CD4-positive, alpha-beta T cell treated with Interleukin-2 at 100 ng/mL for 4 hours (primary cell): ENCODE measurements at places on chromosomes 3 and 15.

DNA sequence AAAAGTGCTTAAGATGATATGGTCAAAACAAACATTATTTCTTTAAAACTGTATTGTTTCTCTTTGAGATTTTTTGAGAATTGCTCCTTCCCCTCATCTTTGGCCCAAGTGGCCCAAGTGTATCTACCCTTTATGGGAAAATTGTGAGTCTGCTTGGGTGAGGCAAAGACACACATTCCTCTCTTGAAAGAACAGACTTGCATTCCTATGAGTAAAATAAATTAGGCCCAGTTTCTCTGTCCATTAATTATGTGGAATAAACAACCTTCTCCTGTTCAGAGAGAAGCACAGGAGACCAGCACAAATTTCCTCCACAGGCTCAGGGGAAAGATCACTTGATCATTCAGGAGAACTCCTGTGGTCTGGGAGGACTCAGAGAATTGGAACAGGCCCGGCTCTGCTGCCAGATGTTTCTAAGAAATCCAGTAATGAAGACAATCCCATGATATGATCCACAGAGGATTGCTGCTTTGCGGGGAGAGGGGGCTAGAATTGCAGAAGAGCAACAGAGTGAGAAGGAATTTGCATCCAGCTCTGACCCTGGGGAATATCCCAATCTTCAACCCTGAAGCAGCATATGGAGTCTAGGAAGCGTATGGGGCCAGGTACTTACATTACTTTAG lies 53.8 kb upstream of the BOC start:
- no peak for DNase-seq

GRCh38 chr15:41813426-41813825 lies 14.5 kb upstream of the JMJD7 start:
- no peak for DNase-seq

- no peak for DNase-seq
These were observed 44.2 kb upstream of the ACP3 start for GRCh38 chr3:132273036-132273435.

GRCh38 chr15:73346735-73347312 lies 21.9 kb downstream of the HCN4 start:
- DNase-seq, result peak; percentile 51

- DNase-seq, result no peak
These were observed 10.3 kb upstream of the PHLDB2 start for GRCh38 chr3:111848778-111849177.

GRCh38 chr3:13495351-13495813 lies 15.3 kb downstream of the HDAC11 start:
- no peak for DNase-seq

- no peak for DNase-seq
These were observed 462.1 kb downstream of the C3orf38 start for GRCh38 chr3:88611826-88612326.

GRCh38 chr3:159319156-159319555 lies 517.3 kb downstream of the MFSD1 start:
- DNase-seq, result no peak

DNA sequence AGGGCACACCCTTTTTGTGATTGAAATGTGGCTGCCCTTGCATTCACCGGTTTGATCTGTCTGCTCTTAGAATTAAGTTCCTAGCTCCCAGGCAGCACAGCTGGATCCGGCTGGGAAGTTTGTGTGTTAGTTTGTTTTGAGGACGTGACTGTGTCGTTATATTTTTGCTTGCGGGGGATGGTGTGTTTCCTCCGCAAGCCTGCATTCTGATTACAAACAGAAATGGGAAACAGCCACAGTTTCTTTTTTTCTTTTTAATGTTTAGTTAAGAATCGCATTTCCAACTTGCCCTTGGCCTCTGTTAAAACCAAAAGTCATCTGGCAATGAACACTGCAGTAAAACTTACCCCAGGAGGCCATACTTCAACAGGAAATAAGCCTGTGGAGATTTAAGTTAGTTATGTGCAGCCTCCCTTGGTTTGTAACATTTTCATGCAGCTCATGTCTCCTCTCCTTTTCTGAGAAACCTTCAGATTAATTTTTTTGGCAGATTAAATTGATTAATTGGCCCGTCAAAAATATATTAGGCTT lies 888 bp downstream of the TMOD3 start:
- peak; percentile 8 for DNase-seq

GRCh38 chr3:3586843-3587646 lies 212.2 kb upstream of the LRRN1 start:
- DNase-seq, result no peak

GRCh38 chr15:90957031-90957790 lies 2.5 kb downstream of the RCCD1 start:
- DNase-seq, result no peak

DNA sequence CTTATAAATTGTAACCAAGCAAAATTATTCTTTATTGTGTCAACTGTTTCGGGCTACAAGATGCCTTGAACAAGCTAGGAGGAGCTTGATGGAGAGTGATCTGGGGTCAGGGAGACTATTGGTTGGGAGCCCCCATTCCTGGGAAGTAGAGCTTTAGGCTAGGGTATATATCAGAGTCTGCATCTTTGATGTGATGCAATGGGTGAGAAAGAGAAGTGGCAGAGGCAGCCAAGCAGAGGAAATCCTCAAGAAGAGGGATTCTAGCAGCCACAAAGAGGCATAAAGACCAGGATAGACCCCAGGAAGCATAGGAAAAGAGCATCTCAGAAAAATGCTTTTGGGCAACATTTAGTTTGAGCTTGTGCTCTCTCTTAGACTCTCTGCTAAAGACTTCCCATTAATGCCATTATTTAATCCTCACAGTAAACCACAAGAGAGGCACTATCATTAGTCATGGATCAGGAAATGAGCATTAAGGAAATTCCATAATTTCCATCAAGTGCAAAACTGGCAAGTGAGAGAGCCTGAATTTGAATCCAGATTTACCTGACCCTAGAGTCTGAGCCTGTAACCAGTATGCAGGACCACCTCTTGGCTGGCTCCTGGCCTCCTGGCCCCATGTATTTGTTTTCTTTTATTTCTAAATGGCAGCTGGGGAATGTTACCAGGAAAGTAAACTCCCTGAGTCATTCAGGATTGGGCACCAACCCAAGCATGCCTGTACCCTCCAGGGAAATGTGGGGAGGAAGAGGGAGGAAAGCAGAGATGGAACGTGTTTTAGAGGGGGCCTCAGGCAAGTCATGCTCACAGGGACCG lies 118.7 kb downstream of the RPL22L1 start:
- DNase-seq, result no peak

GRCh38 chr3:187243933-187244524 lies 46.7 kb downstream of the RTP1 start:
- no peak for DNase-seq

GRCh38 chr15:100037901-100038300 lies 303.9 kb downstream of the ADAMTS17 start:
- no peak for DNase-seq

GRCh38 chr15:58444056-58444455 lies 12.3 kb downstream of the LIPC start:
- no peak for DNase-seq

GRCh38 chr3:171778493-171778892 lies 31.8 kb downstream of the PLD1 start:
- DNase-seq, result no peak

GRCh38 chr15:57634290-57634689 lies 42.6 kb downstream of the MYZAP start:
- DNase-seq, result no peak

- no peak for DNase-seq
These were observed 147.5 kb downstream of the OSBPL10 start for GRCh38 chr3:31833391-31834190.

DNA sequence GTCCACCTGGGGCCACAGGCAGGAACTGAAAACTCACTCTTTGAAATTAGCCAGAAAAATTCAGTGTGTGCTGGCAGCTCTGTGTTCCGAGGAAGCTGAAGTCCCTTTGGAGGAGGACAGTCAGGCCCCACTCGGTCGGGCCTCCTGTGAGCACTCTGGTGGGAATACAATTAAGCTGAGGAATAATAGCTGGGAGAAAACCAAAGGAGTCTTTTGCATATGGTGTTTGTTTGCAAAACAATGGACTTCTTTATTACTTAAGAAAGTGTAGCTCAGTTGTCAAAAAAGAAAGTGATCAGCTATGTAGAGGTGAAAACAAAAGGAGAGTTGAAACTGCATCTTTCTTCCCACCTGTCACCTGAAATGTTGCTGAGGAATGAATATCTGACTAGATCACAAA lies 202.5 kb downstream of the MEIS2 start:
- DNase-seq, result no peak

DNA sequence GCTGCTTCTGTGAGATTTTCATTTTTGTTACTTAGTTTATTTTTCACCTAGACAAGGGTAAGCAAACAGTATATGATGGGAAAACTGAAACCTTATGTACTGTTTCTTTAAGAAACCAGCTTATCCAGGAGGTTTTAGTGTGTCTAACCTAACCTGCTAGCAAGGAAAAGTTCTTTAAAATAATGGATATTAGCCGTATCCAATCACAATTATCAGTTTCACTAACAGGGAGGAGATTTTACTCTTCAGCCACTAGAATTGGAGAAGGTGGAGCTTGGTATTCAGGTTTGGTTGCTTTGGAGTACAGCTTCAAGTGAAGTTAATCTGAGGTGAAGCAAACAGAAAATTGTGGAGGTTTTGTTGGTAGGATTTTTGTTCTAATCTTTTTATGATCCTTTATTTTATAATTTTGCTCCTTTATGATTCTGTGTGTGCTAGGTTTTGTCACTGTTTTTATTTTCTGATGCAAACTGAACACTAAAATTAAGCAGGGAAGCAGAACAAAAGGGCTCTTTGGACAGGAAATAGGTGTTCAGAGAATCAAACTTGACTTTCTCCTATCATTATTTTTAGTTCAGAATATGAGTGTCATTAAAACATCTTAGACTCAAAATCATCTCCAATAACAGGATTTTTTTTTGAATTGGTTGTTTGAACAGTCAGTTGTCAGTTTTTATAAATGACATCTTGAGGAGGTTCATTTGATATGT lies 13.0 kb downstream of the ZFAND6 start:
- peak; percentile 73 for DNase-seq

GRCh38 chr3:12158387-12159226 lies at the start of gene TIMP4:
TIMP4 (minus strand) TSS chr3:12158912; CDS start chr3:12158840, 72 bp downstream.
- DNase-seq, result no peak

DNA sequence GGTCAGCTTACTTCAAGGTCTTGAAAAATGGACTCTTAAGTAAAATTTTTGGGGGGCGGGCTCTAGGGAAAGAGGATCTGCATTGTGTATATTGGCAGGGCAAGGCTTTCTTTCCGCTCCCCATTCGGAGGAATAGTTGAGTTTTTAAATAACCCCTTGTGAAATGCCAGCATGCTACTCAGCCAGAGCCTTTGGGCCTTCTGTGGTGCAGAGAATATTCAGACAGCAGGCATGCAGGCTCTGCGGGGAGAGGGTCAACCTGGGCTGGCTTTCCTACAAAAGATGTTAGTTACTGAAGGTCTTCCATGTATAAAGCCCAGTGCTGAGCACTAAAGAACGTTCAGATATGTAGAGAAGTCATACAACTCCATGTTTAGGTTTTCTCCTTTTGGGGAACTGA lies 40.6 kb downstream of the ADAMTSL3 start:
- DNase-seq, result no peak

- no peak for DNase-seq
These were observed 136.9 kb upstream of the TOPAZ1 start for GRCh38 chr3:44104668-44105321.

GRCh38 chr15:89494941-89495637 lies 1.3 kb downstream of the RHCG start:
- no peak for DNase-seq

GRCh38 chr15:87959080-87959479 lies 297.5 kb downstream of the NTRK3 start:
- no peak for DNase-seq

GRCh38 chr15:55277116-55277564 lies 12.5 kb downstream of the RAB27A start:
- peak; percentile 73 for DNase-seq

DNA sequence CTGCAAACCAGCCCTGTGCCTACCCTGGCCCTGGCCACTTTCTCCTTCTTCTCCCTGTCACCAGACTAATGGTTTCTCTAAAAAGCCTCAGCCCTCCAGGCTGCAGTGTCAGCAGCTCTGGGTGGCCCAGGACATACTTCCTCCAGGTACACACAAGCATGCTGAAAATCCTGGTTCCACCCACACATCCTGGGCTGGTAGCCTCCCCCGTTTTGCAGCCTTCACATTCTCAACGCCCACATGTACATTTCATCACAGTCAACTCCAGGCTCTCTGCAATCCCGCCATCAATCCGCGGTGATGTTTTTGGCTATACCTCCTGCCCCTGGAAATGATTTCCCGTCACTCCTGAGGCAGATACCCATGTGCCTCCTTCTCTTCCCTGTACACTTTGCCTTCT lies 59.4 kb downstream of the MAGEF1 start:
- DNase-seq, result no peak

- no peak for DNase-seq
These were observed 5.4 kb downstream of the CRABP1 start for GRCh38 chr15:78345396-78346125.

- no peak for DNase-seq
These were observed 29.1 kb upstream of the RASA2 start for GRCh38 chr3:141457624-141458236.

DNA sequence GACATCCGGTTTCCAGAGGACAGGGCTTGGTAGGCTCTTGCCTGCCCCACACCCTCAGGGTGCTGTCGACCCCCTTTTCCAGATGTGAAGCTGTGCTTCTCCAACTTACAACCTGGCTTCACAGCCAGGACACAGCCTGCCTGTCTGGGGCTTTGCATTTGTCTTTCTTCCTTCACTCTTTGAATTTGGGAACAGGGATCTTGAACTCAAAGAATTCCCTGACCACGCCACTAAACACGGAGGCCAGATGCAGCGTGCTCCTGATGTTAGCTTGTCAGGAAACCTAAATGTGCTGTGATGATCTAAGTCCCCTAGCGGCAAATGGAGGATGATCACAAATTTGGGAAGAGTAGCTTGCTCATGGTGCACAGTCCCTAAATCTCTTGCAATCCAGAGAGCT lies 244.8 kb upstream of the RGMA start:
- DNase-seq, result no peak

GRCh38 chr3:51799879-51800749 lies 21.1 kb upstream of the IQCF6 start:
- peak; percentile 69 for DNase-seq

DNA sequence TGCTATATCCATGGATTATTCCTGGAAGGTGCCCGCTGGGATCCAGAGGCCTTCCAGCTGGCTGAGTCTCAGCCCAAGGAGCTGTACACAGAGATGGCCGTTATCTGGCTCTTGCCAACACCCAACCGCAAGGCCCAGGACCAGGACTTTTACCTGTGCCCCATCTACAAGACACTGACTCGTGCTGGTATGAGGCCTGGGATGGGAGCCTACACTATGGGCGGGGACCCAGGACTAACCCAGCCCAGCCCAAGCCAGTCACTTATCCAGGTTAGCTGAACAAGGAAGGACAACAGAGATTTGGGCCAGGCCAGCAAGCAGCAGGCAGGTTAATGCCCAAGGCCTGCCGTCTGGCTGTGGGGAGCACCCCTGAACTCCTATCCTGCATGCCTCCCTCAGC lies 45.3 kb downstream of the SEMA3G start:
- no peak for DNase-seq

- DNase-seq, result no peak
These were observed 24.8 kb downstream of the TPM1 start for GRCh38 chr15:63067306-63067705.

- no peak for DNase-seq
These were observed 88.7 kb upstream of the C15orf39 start for GRCh38 chr15:75112848-75113492.
